Mammary microvascular endothelial cell (primary cell): ENCODE measurements at places on chromosomes 5 and 9. TPM values are rescaled to one million over a fixed set of nuclear protein-coding genes. Genes with fewer than 3 reads are reported as not detected.

Gene CD14
- 0.20 and 0.60 TPM in 2 replicates for total RNA-seq

Gene SPAG8
- total RNA-seq: 0.20 TPM in 1 of 2 replicates, not detected in the other

Gene SUSD3
- 0.07 and 0.10 TPM in 2 replicates for total RNA-seq

Gene SLC6A18
- not detected in 2 replicates for total RNA-seq

Gene PKD2L2
- not detected in 2 replicates for total RNA-seq

Gene CSF2
- 16.8 and 17.5 TPM in 2 replicates for total RNA-seq

Gene NRG2
- 0.69 and 1.1 TPM in 2 replicates for total RNA-seq

Gene LRRC19
- total RNA-seq: not detected in 2 replicates

Gene PCDHB11
- not detected in 2 replicates for total RNA-seq

Gene SLC46A2
- total RNA-seq: not detected in 2 replicates

Gene IFNB1
- 0.13 TPM in 1 of 2 replicates, not detected in the other for total RNA-seq

Gene SCAI
- total RNA-seq: 2.1 and 4.5 TPM in 2 replicates

Gene FAM221B
- total RNA-seq: not detected in 2 replicates

Gene CDC23
- total RNA-seq: 31.1 and 33.6 TPM in 2 replicates

Gene NEUROG1
- total RNA-seq: not detected in 2 replicates

Gene MCIDAS
- total RNA-seq: not detected in 2 replicates

Gene ASPN
- total RNA-seq: 0.07 TPM in 1 of 2 replicates, not detected in the other

Gene PCA3
- total RNA-seq: 0.13 and 0.34 TPM in 2 replicates

Gene CER1
- total RNA-seq: not detected in 2 replicates

Gene TSLP
- total RNA-seq: 0.13 TPM in 1 of 2 replicates, not detected in the other

Gene SPARC
- 1,105 and 1,145 TPM in 2 replicates for total RNA-seq

Gene ATP6V0E1
- 206 and 234 TPM in 2 replicates for total RNA-seq

Gene CARD9
- total RNA-seq: under 0.01 and 0.60 TPM in 2 replicates

Gene ABO
- total RNA-seq: not detected in 2 replicates

Gene CTXN3
- total RNA-seq: not detected in 2 replicates

Gene ZDHHC11
- total RNA-seq: not detected in 2 replicates

Gene TAS2R1
- total RNA-seq: not detected in 2 replicates

Gene GFI1B
- not detected in 2 replicates for total RNA-seq

Gene LMBRD2
- total RNA-seq: 4.2 and 4.5 TPM in 2 replicates

Gene CRHBP
- not detected in 2 replicates for total RNA-seq

Gene GPR21
- 0.25 TPM in 1 of 2 replicates, not detected in the other for total RNA-seq

Gene PCDHGB3
- total RNA-seq: 0.67 and 1.4 TPM in 2 replicates

Gene GLRX
- total RNA-seq: 32.6 and 36.0 TPM in 2 replicates

Gene CCDC171
- 0.93 and 0.94 TPM in 2 replicates for total RNA-seq

Gene SUB1
- total RNA-seq: 237 and 257 TPM in 2 replicates

Gene INSL6
- not detected in 2 replicates for total RNA-seq

Gene TRUB2
- 17.9 and 20.7 TPM in 2 replicates for total RNA-seq

Gene NR5A1
- not detected in 2 replicates for total RNA-seq

Gene QRFP
- not detected in 2 replicates for total RNA-seq

Gene STKLD1
- 0.49 TPM in 1 of 2 replicates, not detected in the other for total RNA-seq

Gene FRRS1L
- total RNA-seq: not detected in 2 replicates

Gene EMB
- 0.30 and 0.67 TPM in 2 replicates for total RNA-seq

Gene SPEF2
- total RNA-seq: 0.34 and 0.60 TPM in 2 replicates

Gene PCDHA11
- total RNA-seq: under 0.01 and 0.05 TPM in 2 replicates

Gene SLC6A3
- not detected in 2 replicates for total RNA-seq

Gene ZNF658
- 2.2 and 3.1 TPM in 2 replicates for total RNA-seq

Gene FOXD4
- not detected in 2 replicates for total RNA-seq

Gene STK32A
- 0.07 TPM in 1 of 2 replicates, not detected in the other for total RNA-seq
